ENCODE measurements at places on chromosomes 4 and X.
A peak's percentile ranks its signal among the peaks of the same experiment; 100 is the strongest.

DNA sequence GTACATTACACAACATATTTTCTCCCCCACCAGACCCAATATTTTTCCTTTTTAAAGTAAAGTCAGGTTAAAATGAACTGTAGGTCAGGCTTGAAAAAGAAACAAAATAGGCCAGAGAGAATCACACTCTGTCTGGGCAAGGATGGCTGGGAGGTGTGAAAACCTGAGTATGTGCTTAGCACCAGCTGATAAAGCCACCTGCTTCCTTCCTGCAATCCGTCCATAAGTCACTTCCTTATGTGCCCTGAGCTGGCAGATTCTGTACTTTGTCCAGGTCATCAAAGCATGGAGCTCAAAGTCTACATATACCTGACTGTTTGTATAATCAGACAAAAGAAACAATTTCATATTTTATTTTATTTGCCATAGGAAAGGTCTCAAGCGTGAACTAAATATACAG lies 37.7 kb downstream of the ANTXR2 start:
- DNase-seq, result peak; percentile 45

- no peak for DNase-seq
Measured at GRCh38 chr4:95272036-95272435, 276.7 kb downstream of the UNC5C start.

GRCh38 chrX:38627683-38628082 lies 66.3 kb downstream of the TSPAN7 start:
- peak; percentile 58 for DNase-seq

DNA sequence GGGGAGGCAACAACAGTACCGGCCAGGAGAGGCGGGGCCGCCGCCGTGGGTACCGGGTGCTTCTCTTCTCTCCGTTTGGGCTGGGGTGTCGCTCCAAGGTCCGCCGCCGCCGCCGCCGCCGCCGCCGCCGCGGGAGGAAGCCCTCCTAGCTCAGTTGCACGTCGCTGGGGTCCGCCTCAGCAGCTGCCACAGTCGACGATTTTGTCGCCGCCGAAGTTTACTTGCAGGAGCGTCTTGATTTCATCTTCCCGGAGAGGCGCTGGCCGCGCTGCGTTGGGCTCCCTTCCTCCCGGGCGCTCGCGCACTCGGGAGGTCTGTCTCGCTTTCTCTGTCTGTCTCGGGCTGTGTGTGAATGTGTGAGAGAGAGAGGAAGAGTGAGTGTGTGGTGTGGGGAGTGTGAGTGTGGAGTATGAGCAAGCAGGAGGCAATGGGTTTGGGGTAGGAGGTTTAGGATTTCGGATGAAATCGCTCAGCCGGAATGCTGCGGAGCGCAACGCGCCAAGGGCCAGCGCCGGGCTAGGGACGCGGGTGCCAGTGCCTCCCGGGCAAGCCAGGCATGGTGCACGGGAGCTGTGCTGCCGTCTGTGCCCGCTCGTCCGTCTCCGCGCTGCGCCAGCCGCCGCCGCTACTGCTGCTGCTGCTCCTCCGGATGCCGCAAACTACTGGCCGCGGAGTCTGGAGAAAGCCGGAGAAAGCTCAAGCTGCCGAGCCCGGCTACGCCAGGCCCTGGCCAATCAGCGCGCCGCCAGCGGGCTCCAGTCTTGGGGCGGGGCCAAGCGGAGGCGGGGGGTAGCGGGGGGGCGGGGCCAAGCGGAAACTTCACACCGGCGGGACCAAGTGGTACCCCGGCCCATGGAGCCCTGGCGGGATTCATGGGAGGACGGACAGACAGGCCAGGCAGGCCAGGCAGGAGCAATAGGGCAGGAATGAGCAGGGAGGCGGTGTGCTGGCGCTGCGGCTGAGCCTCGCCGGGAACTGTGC lies at the start of gene PCDH19:
PCDH19 (minus strand) TSS at position 664 of the 981 bp plus-strand sequence. CDS start 1,676 bp downstream, outside the sequence.
- no peak for DNase-seq

GRCh38 chr4:8198906-8199593 lies at the start of gene SH3TC1:
TSS of gene SH3TC1 (plus strand) at chr4:8199290. CDS start at chr4:8205195, 5,905 bp downstream.
- peak; percentile 83 for DNase-seq

DNA sequence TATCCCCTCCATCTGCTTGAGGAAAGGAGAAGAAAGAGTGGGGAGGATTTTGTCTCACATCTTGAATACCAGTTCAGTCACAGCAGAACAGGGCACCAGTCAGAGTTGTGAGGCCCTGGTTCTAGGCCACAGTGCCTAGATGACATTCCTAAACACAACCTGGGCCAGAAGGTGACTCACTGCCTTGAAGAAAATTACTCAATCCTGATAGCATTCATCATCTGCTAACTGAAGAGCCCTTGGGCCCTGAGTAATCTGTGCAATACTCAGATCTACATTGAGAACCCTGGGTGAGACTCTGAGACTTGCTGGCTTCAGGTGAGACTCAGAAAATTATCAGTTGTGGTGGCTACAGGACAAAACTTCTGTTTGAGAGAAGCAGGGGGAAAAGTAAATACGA lies 20.5 kb upstream of the PRR32 start:
- DNase-seq, result no peak
